Stimulated activated CD8-positive, alpha-beta memory T cell treated with anti-CD3 and anti-CD28 coated beads, Interleukin-7, amount 100 ng/mL, for 48 hours (primary cell): ENCODE measurements at places on chromosomes 11 and 22.

DNA sequence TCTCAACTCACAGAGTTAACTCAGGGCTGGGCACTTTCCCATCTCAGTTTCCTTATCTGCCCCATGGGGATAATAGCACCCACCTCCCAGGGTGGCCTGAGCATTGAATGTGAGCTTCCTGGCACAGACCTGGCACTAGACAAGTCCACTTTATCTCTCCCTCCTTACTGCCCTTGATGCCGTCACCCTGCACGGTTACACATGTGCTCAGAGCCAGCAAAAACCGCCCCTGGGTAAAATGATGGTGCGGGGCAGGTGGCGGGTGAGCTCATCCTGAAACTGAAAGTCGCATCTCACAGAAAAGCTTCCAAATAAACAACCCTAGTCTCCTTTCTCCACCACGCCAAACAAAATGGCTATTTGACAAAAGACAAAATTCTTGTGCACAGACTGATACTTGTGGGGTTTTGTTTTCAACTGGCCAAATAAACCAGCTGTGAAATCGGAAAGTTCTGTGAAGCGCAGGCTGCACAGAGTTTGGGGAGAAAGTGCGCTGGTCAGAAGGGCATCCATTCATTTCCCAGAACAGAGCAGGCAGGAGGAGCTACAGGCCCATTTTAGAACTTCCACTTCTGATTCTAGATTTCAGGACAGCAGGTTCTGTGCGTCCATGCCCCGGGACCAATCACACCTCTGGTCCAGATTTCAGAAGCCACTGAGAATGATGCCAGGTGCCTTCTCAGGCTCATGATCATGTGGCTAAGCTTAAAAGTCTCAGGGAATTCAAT is 138.1 kb downstream of the SHANK2 start:
- no peak for DNase-seq

- no peak for DNase-seq
Observed at GRCh38 chr22:36284171-36284571, 31.2 kb downstream of the APOL1 start.

DNA sequence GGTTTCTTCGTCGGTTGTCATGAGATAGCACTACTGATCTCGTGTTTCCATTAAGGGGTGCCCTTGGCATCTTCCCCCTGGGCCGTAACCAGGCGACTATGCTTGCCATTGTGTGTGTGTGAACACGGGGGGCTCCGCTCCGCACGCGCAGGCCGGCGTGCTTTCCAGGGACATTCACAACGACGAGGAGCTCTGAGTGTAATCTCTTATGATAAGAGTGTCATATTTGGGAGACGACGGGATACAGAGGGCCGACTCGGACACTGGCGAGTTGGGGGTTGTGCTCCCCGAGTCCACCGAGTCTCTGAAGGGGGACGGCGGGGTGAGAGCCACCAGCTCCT is 170.9 kb upstream of the CTSC start:
- no peak for DNase-seq

- DNase-seq = no peak
Observed at GRCh38 chr22:30876221-30876751, 92.3 kb downstream of the MORC2 start.

DNA sequence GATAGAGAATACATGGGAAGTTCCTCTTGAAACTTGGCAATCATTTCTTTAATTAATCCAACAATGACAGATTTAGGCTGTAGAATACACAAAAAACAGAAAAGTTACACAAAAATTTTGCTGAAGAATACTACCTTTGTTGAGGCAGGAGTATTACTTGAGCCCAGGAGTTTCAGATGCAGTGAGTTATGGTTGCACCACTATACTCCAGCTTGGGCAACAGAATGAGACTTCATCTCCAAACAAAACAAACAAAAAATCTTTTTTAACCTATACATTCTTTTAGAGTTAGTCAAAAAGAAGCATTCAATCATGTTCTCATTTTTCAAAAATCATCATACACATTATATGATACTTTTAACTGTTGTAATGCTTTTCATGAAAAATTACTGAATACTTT is 22.1 kb downstream of the UEVLD start:
- DNase-seq = no peak

DNA sequence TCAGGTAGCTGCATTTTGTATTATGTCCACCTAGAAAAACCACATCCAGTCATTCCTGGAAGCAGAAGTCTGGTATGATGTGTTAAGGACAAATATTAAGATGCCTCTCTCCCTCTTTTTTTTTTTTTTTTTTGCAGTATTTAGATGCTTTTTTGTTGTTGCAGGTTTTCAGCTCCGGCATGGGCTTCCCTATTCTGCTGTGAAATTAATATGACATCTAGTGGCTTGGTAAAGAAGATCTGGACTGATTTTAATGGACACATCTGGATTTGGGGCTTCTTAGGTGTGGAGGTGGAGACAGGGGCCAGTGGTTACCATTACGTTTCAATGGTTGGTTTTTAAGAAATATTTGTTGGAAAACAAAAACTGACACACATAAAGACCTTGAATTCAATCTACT is 47.5 kb upstream of the RASSF10 start:
- DNase-seq = no peak
